ENCODE measurements at places on chromosomes 7 and 10.

GRCh38 chr7:50504646-50505546, 54.7 kb upstream of the FIGNL1 start:
- DNase-seq = no peak

DNA sequence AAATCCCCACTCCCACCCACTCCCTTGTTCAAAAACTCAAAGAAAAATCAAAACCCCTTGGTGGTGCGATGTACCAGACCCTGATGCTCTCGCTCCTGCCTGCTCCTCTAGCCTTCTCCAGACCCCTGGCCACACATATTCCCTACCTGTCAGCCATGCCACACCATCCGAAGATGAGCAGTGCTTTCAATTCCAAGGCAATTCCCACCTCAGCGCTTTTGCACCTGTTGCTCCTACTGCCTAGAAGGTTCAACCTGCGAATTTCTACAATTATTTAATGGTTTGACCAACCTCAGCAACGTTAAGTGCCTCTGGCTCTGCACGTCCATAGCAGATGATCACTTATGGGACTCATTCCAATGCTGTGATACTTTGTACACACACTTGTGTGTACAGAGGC, 11.1 kb downstream of the SLC16A12 start:
- no peak for DNase-seq

DNA sequence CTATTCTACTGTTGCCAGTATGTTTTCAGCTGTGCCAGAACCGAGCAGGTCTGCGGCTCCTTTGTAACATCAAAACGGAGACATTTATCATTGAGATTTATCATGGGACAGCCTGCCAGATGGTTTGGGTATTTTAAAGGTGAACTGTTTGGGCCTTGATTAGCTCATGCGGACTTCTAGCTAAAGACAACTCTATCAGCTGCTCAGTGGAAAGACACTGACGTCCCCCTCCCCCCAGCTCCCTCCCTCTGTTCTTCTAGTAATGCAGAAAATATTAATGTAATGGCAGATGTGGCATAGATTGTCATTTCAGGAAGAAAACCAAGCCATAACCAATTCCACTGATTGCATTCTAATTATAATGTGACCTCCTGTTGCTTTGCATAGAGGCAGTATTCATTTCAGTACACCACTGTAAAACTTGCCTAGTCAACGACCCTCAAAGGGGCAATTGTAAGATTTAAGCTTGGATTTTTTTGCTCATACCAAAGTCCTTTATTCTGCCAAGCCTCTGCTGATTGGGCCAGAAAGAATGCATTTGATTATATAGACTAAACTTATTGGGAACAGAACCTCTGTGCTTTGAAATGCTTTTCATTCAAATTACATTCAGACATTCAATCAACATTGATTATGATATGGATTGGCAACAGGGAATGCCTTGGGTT, 966.8 kb downstream of the LRMDA start:
- no peak for DNase-seq

DNA sequence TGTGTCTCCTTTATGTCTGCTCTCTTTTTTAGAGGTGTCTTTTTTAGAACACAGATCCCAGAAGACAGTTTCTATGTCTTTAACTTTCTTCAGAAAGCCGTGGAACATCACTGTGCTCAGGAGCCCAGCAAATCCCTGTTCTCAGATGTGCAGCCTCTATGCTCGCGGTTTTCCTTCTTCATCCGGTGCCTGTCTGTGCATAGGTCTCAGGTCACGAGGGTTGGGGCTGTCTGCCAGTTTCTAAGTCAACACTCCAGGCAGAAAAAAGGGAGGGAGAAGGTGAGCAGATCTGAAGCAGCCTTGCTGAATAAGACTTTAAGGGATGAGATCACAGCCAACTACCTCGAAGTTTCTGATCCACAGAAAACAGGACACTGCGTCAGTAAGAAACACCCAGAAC, 68.5 kb downstream of the CRTAC1 start:
- no peak for DNase-seq

GRCh38 chr10:92800134-92800733, 48.1 kb upstream of the EXOC6 start:
- DNase-seq = no peak

DNA sequence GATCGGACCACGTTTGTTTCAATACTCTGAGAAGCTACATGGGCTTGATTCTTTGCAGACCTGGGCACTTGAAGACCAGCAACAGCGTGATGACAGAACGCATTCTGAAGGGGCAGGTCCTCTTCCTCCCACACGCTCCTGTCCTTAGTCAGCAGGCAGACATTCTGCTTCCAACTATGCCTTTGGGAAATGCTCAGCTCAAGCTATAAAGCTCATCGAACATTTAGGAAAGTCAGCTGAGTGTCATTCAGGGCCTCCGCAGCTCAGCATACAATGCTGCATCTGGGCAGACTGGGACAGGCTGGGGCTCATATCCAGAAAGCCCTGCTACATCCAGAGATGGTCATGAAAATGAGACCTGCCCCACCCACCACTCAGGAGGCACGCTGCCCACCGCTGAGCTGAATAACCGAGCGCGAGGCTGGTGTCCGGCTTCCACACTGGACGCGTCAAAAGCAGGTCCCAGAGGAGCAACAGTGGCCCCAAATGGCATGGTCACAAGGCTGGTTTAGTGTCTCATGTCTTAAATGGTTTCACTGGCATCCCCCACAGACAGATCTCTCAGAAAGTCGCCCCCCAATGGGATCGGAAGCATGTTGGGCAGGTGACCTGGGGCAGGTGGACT, 274.0 kb downstream of the DNAJB6 start:
- no peak for DNase-seq

GRCh38 chr7:149103424-149103823, 12.9 kb upstream of the ZNF786 start:
- DNase-seq = no peak

GRCh38 chr7:132533916-132534315, 42.4 kb downstream of the PLXNA4 start:
- DNase-seq = no peak
